ENCODE measurements at places on chromosomes 2 and 18.
A peak's percentile ranks its signal among the peaks of the same experiment; 100 is the strongest.

DNA sequence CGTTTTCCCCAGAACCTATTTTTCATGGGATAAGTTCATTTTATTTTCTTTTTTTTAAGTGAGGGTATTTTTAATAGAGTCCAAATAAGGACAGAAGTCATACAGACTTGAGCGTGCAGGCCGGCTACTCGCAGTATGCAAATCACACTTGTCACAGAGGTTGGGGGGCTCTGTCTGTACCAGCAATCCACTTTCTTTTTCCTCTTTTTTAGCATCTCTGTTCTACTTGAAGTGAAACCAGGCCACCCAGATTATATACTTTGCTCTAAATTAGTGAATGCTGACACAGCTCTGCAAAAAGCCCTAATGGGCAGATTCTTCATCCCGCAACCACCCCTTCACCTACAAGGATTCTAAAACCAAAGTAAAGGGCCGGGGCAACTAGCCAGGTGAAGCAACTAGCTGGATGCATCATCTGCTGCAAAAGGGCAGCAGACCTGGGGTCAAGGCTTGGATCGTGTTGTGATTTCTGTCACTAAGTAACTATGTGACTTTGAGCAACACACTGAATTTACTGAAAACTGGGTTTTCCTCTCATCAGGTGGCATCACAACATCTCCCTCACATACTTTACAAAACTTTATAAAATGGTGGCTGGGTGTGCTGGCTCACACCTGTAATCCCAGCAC lies 18.4 kb downstream of the KDSR start:
- no peak for DNase-seq

DNA sequence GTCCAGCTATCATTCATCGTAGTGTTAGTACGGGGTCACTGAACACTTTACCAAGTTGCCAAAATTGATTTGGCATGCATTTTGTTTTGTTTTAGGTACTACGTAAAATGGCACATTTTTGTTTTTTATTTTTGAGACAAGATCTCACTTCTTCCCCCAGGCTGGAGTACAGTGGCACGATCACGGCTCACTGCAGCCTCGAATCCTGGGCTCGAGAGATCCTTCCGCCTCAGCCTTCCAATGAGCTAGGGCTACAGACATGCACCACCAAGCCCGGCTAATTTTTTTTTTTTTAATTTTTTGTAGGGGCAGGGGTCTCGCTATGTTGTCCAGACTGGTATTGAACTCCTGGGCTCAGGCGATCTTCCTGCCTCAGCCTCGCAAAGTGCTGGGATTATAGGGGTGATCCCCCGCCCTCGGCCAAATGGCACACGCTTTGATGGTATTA lies 786 bp downstream of the TAF1B start:
- no peak for DNase-seq

- DNase-seq: no peak
These were observed 80.9 kb upstream of the CTDP1 start for GRCh38 chr18:79598633-79599175.

DNA sequence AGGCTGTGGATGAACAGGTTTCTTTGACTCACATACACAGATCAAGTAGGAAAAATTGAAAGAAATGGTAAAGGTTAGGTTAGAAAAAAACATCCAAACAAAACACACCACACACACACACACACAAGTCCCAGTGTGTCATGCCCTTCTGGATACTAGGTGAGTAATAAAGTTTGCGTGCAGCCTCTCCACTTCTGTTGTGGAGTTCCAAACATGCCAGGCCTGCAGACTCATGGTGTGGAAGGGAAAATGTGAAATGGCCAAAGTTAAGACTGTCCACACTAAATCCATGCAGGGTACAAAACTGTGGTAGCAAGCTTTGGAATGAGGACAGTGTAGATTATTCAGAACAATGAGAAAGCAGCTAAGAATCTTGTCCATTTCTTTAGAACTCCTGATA lies 114.6 kb downstream of the IKZF2 start:
- DNase-seq: no peak

- no peak for DNase-seq
These were observed 54.2 kb upstream of the SEMA4C start for GRCh38 chr2:96923810-96924774.

DNA sequence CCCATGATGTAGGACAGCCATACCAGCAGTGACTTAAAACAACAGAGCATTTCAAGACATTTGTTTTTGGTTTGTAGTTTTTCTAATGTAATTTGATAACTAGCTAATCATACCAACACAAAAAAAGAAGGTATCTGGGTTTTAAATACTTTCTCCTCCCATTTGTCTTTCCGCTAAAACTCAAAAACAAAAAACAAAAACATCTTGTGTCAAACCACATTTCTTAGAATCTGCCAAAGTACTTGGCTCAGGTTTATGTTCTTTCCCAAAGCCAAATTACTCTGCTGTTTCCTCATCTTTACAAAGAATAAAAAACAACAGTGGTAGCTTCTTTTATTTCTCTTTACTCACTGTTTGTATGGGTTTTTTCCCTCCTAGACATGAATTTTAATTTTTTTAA lies 71.5 kb downstream of the GREB1L start:
- no peak for DNase-seq

DNA sequence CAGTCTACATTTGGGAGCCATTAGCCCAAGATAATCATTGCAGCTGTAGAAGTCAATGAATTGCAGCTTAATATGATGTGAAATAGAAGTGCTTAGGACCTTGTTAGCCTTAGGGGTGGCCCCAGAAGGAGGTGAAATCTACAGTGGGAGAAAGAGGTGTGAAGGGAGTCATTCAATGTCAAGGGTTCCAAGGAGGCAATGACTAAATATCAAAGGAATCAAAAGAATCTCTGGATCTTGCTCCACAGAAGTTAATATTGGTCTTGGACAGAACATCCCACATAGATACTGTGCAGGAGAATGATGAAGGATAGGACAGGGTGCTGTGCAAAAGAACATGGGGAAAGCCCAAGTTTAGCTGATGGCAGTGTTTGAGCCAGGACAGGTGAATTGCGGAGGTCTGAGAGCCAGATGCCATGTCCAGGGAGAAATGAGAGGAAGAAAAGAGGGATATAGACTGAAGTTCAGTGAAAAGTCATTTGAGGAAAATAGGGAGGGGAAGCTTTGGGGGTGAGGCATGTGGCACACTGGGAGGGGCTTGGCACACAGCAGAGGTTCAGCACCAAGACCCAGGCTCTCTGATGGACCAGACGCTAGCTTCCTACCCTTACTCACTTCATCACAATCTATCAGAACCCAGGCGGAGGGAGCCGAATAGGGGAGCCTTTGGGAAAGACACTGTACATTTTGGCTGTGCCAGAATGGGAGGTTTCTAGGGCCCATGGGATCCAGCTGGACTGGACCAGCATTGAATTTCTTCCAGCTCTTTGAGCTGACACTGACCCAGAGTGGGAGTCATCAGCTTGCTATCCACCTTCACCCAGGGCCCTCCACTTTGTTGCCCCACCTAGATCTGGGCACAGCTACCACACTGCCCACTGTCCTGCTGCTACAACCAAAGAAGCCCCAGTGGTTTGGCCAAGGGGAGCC lies 2.2 kb downstream of the IL1F10 start:
- DNase-seq: no peak

DNA sequence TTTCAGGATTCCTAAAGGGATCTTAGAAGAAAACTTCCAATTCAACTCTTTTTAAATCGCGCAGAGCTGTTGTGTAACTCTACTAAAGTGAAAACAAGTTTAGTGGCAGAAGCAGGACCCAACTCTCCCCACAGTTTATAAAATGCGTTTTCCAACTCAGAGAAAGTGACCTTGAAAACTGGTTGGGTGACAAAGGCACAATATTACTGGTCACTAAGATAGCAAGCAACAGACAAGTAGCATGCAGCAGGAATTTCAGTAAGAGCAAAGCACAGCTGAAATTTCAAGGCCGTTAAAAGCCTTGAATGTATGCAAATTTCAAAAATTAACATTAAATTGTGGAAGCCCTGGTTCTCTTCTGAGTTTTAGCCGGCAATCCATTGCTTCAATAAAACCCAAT lies 66.9 kb downstream of the STK39 start:
- no peak for DNase-seq

DNA sequence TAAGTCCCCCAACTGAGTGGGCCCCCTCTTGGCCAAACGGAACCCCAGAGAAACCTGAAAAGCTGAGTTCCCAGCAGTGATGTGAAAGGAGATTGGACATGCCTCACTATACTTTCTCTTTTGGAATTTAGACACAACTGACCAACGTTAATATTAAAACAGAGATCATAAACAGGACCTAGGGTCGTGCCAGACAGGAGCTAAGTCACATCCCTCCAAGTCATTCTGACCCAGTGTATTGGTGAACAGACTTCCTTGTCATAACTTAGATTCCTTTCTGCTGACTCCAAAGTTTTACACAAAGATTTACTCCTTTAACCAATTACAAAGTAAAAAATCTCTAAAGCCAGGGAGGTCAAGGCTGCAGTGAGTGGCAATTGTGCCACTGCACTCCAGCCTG lies 46.9 kb downstream of the UXS1 start:
- DNase-seq: no peak

DNA sequence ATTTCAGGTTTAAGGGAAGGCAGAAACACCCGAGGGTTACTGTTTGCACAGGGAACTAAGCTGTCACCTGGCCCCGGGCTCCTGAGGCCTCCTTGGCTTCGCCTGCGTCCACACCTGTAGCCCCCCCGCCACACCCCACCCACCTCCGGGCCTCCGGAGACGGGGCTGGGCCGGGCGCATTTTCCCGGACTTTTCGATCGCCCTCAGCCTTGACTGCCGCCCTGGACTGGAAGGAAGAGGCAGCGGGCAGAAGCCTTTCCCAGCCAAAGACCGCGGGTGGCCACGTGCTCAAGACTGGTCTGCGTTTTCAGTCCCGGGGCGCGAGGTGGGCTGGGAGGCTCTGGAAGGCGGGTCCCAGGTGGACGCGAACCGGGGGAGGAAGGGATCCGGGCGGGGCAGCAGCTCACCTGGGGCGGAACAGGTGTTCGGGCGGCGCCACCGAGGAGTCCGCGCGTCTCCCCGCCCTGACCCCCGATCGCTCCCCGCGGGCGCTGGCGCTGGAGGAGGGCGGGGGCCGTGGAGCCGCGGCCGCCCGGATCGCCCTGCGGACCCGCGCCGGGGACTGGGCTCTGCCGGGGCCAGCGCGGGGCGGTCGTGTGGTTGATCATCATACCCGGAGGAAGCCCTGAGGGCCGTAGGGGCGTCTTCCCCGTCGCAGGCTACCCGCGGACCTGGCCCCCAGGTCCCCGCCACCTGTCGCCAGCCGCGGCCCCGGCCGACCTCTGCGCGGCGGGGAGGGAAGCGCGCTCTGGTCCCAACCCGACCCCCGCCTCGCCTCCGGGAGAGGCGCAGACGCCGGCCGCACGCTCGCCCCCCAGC lies 3.2 kb downstream of the ID2 start:
- DNase-seq: no peak

DNA sequence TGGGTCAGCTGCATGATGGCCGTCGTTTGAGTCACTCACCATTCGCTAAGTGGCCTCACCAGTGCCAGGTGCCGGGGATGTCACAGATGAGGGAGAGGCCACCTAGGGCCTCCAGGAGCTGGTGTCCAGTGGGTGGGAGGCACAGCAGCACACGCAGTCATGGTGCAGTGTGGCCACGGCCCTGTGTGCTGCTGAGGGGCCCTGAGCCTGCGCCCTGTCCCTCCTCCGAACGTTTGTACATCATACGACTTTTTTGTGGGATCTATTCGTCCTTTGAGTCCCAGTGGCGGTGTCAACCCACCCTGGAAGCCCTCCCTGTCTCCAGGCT lies 30.1 kb upstream of the ODC1 start:
- no peak for DNase-seq

GRCh38 chr2:209610631-209611030 lies 161.0 kb upstream of the UNC80 start:
- no peak for DNase-seq

- DNase-seq: no peak
These were observed 30.8 kb upstream of the EPHA4 start for GRCh38 chr2:221602938-221603337.

GRCh38 chr18:11176481-11176881 lies 27.1 kb upstream of the PIEZO2 start:
- peak; percentile 78 for DNase-seq

GRCh38 chr18:70973626-70974025 lies 684.8 kb downstream of the SOCS6 start:
- no peak for DNase-seq

DNA sequence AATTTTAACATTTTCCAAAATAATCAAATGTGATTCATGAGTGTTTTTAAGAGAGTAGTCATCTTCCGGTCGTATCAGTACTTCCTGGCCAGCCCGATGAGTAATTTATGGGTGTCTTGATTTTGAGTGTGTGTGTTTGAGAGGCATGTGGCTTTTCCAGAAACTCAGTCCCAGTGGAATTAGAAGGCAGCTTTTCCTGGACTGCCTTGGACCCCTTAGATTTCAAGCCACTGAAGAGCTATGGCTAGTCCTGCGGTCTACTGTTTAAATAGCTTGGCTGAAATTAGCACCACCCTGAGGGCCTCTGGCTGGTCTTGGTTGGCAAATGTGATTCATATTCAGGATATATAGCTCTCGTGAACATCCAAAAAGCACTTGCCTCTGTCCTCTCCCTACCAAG lies 59.4 kb downstream of the HK2 start:
- peak; percentile 51 for DNase-seq

- no peak for DNase-seq
These were observed 271.4 kb downstream of the ZEB2 start for GRCh38 chr2:144248350-144249034.

- no peak for DNase-seq
These were observed 79.6 kb downstream of the KLF7 start for GRCh38 chr2:207086136-207086535.

DNA sequence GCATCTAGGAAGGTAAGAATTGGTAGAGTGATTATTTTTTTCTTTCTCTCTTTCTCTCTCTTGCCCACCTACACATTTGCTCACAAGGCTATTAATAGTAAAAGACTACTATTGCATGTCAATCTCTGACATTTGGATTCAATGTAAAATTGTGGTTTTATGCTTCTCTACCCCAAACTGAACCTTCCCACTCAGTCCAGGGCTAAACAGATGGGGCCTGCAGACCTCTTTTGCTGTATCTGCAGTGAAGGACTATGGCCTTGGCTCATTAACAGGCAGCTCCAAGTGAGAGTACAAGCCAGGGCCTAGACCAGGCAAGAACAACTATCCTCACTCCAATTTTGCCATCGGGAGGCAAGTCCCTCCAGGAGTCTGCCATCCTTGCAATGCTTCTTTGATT lies 68.3 kb upstream of the ARL4C start:
- DNase-seq: no peak

Measured in muscle of back (tissue), 13 donors.